Stimulated activated CD4-positive, alpha-beta T cell treated with anti-CD3 and anti-CD28 coated beads, Interleukin-4, amount 100 ng/mL, for 1 hour (primary cell): ENCODE measurements at places on chromosomes 5 and 9.

- no peak for DNase-seq
Observed at GRCh38 chr5:172007175-172008110, 1.0 kb upstream of the FBXW11 start.

DNA sequence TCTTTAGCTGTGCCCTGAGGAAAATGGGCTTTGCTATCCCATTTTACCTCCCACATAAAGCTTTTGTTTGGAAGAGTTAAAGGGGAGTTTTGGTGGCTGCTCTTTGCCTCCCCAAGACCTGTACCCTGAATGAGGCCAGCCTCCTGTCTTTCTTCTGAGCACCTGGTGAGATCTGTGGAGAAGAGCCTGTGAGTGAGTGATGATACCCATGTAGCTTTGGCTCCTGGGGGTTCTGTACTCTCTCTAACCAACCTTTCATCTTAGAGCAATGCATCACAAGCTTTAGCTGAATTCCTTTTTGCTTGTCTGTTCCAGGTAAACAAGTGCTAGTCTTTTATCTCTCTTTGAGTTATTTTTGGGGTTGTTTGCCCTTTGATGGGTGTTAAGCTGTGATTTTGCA lies 73.6 kb downstream of the SCAMP1 start:
- no peak for DNase-seq

GRCh38 chr5:65026816-65027548 lies 258.3 kb downstream of the CWC27 start:
- no peak for DNase-seq

GRCh38 chr9:121889990-121890563 lies 203.0 kb downstream of the TTLL11 start:
- no peak for DNase-seq

DNA sequence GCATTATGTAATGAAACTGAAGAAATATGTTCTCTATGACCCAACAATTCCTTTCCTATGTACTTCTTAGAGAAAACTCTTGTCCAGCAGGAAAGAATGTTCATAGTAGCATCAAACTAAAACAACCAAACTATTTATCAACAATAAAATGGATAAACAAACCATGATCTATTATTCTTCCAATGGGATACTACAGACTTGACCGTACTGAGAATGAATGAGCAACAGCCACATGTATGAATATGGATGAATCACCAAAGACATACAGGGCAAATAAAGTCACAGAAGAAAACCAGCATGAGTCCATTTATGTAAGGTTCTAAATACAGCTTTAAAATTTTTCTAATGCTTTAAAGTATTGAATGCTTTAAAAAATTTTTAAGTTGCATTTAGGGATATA lies 73.6 kb upstream of the SUSD1 start:
- DNase-seq: no peak

DNA sequence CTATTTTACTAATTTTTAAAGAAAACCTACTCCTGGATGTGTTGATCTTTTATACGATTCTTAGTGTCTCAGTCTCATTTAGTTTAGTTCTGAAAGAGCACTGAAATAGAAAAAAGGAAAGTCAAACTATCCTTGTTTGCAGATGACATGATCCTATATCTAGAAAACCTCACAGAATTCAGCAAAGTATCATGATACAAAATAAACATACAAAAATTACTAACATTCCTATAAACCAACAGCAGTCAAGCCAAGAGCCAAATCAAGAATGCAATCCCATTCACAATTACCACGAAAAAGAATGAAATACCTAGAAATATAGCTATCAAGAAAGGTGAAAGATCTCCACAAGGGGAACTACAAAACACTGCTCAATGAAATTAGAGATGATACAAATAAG lies 225.8 kb upstream of the CDH18 start:
- DNase-seq: no peak

- DNase-seq: no peak
Observed at GRCh38 chr5:131947445-131947844, 2.0 kb upstream of the MEIKIN start.

DNA sequence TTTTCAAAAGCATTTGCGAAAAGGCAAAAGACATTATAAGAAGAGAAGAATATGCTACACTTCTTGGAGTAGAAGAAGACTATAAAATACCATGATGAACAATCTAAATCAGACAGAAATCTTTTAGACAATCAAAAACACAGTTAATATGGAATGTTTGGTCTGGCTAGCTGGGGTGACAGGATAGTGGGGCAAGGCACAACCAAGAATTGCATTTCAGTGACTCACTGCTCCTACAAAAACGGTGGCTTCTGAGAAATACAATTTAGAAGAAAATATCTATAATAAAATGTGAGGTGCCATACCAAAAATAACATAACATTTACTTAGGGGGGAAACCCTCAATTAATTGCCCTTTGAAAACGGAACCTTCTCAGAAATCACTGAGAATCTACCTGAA lies 363.4 kb downstream of the NPR3 start:
- DNase-seq: no peak

DNA sequence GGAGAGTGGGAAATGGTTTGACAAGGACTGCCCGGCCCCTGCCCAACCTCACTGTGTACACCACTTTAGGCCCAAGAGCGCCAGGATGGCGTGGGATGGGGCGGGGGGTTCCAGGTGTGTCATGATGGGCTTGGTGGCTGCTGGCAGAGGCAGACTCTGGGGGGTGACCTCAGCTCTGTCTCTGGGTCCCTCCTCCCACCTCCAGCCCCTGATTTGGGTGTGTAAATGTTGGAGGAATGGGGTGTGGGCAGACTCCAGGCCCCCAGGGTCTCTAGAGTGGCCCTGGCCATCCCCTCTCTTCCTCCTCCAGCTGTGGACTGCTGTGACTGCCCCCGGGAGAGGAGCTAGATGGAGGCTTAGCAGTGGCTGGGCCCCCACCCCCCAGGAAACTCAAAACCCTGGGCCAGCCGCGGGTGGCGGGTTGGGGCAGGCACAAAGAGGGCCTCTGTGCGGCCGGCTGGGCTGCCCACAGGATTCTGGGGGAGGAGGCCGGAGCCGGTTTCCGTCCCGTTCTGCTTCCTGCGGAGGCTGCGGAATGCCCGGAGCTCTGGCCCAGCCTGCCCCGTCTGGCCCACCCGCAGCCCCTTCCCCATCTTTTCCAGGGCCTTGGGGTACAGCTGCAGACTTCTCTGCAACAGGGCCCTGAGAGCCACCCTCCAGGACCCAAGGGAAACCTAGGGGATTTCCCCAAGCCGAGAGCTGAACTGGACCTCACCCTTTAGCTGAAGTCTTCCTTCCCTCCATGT lies 23.1 kb downstream of the CXXC5 start:
- DNase-seq: no peak

DNA sequence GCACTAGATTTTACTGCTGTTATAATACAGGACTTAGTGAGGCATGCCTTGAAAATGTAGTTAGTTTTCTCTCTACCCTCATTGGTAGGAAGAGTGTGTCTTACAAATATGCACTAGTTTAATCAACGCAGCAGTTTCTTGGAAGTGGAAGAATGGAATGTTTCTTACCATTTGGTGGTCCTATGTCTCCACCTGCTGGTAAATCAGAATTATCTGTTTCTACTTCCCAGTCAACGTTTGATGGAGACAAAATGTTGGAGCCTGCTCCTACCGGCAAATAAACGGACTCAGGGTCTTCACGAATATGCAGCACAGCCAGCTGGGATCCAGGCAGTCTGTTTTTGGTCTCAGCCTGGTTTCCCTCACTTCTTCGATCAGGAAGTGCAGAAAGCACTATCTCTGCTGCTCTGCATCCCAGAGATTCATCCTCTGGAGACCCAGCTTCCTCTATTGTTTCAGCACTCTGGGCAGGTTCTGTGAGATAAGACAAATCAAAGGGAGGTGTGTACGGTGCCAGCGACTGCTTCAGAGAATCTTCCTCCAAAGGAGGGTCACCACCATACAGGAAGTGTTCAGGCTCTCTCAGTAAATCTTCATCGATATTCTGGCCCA lies 59.5 kb upstream of the PCA3 start:
- DNase-seq: no peak

DNA sequence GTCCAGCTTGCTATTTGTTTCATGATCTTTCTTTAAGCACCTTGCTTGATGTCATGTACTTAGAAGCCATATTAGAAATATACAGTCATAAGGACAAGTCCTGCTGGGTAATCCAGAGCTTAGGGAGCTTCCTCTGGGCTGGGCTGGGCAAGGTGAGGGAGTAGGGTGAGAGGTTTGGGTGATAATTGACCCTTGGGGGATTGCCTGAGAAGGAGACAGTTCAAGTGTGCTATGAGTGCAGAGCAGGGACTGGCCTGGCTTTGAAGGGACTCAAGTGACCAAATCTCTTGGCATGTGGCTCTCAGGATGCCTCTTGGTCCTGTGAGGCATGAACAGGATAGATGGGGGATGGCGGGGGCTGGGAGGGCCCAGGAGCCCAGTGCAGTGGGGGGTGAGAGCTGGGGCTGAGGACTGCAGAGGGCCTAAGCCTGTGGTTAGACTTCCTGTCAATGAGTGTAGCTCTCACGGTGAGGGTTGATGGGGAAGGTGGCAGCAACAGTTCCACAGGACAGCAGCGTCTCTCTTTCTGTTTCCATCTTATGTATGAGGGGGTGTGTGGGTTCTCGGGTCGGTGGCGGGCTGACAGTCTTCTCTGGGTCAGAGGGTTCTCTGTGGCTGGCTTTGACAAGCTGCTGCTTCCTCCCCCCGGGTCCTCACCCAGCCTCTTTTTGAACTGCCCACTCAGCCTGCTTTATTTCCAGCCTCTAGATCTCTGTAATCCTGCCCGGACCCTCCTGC lies 53.5 kb downstream of the RGS3 start:
- DNase-seq: peak; percentile 61

- no peak for DNase-seq
Observed at GRCh38 chr5:91528831-91529230, 145.7 kb upstream of the ARRDC3 start.

DNA sequence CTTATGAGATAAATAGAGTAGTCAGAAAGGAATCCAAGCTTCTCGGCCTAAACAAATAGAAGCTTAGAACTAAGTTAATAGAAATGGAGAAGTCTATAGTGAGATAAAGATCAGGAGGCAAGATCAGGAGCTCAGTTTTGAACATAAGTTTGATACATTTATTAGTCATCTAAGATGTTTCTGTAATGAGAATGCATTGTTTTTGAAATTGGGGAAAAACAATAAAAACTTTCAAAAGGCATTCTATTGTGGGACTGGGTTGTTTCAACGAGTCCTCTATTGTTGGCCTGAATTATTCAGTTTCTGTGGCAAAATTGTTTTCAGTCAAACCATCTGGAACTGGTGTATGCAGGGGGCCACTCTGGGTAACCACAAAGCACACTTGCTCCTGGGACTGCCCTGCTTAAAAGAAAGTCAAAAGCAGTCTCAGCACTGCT lies 181.0 kb upstream of the CLINT1 start:
- no peak for DNase-seq

GRCh38 chr9:73223594-73223993 lies 71.9 kb downstream of the ANXA1 start:
- DNase-seq: no peak

DNA sequence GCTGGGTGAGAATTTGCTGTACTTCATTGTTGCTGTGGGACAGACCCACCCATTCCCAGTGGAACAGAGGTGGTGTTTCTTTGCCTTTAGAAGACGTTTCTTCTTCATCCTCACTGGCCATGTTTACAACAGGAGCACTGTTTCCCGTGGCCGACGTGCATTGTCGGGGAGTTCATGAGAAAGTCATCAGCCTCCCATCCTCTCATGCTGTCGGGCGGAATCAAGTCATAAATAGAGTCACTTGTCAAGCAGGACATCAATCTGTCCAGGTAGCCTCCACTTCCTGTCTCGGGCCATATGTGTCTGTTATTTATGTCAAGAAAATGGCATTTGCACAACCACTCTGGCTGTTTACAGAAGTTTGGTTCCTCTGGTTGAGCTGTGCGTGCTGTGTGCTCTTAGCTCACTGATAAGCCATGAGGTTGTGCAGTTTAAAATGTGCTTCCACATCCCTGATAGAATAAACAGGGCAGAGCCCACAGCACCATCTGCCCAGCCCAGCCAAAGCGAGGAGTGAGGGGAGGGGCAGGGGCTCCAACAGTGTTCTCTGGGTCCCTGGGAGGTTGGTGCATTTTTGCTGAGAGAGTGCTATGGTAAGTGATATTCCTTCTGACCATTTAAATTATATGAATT lies 401.9 kb upstream of the IRX2 start:
- DNase-seq: no peak

GRCh38 chr5:134545070-134545868 lies 19.8 kb downstream of the JADE2 start:
- DNase-seq: peak; percentile 21

- no peak for DNase-seq
Observed at GRCh38 chr5:73532195-73532594, 33.2 kb downstream of the ANKRA2 start.

- no peak for DNase-seq
Observed at GRCh38 chr5:156037151-156037909, 289.6 kb upstream of the SGCD start.

DNA sequence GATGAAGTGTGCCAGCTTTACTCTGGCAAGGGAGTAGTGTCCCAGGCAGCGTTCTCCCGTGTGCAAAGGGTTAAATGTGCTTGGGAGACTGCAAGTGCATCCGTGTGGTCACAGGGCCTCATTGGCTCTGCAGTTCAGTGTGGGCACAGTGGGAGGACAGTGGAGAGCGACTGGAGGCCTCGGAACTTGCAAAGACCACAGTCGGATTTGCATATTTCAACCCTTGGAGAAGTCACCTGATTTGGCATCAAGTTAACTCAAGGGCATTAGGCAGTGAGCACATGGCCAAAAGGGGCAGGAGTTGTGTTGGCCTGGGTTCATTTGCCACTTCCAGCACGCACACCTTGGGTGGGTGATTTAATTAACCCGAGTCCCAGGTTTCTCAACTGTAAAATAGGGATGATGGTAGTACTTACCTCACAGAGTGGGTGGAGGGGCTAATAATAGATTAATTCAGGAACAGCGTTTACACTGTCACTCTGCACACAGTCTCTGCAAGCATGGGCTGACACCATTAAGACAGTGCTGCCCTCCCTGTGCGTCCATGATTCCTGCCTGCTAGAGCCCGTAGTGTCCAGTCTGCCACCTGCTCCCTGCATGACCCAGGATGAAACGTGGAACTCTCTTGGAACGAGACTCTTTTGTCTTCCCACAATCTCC lies 22.7 kb downstream of the JADE2 start:
- no peak for DNase-seq

DNA sequence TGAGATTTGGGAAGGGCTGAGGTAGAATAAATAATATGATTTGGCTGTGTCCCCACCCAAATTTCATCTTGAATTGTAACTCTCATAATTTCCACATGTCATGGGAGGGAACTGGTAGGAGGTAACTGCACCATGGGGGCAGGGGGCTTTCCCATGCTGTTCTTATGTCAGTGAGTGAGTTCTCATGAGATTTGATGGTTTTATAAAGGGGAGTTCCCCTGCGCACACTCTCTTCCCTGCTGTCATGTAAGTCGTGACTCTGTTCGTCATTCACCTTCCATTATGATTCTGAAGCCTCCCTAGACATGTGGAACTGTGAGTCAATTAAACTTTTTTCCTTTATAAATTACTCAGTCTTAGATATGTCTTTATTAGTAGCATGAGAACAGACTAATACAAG lies 115.5 kb upstream of the STARD4 start:
- DNase-seq: peak; percentile 24

DNA sequence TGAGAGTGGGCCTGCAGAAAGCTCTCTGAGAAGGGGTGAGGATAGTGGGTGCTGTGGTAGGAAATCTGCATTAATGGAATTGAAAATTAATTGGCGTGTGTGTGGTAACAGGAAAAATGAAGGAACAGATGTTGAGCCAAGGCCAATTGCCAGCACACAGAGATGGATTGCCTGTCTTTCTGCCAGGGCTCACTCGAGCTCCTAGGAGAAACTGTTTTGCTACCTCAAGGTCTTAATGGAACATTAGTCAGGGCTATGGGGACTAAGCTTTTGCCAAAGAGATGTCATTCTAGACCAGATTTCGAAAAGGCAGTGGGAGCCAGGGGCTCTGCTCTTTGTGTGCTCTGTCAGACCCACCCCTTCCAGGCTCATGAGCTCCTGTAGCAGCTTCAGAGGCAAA lies 124.0 kb upstream of the EFNA5 start:
- DNase-seq: no peak
